ENCODE measurements at places on chromosomes 13 and 19.

- no peak for DNase-seq
Measured at GRCh38 chr13:109983447-109983846, 197.1 kb upstream of the IRS2 start.

DNA sequence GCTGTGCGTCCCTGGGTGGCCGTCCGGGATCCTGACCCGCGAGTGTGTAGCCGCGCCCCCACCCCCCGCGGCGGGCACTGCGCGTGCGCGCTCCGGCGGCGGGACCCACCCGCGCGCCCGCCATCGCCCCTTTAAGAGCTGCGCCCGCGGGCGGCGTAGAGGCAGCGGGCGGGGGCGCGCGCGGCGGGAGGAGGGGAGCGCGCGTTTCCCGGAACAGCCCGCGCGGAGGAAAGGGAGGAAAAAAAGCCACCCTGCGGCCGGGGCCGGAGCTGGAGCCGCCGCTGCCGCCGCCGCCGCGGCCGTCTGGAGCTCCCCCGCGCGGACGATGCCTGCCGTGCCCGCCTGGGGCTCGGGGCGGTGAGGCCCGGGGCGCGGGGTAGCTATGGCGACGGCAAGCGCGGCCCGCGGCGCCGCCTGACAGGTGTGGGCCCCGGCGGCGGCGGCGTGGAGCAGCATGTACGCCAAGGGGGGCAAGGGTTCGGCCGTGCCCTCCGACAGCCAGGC, at the start of gene SSBP4:
SSBP4 (plus strand) TSS at position 204 of the 504 bp plus-strand sequence; CDS start at position 455, 251 bp downstream.
- peak; percentile 72 for DNase-seq

DNA sequence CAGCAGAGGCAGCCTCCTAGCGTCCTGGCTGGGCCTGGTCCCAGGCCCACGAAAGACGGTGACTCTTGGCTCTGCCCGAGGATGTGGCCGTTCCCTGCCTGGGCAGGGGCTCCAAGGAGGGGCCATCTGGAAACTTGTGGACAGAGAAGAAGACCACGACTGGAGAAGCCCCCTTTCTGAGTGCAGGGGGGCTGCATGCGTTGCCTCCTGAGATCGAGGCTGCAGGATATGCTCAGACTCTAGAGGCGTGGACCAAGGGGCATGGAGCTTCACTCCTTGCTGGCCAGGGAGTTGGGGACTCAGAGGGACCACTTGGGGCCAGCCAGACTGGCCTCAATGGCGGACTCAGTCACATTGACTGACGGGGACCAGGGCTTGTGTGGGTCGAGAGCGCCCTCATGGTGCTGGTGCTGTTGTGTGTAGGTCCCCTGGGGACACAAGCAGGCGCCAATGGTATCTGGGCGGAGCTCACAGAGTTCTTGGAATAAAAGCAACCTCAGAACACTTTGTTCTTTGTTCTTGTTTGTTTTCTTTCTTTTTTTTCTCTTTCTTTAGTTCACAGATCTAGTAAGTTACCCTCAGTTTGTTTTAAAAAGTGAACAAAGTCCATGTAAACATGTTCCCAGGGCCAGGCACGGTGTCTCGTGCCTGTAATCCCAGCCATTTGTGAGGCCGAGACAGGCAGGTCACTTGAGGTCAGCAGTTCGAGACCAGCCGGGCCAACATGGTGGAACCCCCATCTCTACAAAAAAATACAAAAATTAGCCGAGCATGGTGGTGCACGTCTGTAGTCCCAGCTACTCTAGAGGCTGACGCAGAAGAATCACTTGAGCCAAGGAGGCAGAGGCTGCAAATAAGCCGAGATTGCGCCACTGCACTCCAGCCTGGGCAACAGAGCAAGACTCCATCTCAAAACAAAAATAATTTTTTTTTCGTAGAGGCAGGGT, 10.2 kb downstream of the ANGPTL4 start:
- DNase-seq, result no peak

DNA sequence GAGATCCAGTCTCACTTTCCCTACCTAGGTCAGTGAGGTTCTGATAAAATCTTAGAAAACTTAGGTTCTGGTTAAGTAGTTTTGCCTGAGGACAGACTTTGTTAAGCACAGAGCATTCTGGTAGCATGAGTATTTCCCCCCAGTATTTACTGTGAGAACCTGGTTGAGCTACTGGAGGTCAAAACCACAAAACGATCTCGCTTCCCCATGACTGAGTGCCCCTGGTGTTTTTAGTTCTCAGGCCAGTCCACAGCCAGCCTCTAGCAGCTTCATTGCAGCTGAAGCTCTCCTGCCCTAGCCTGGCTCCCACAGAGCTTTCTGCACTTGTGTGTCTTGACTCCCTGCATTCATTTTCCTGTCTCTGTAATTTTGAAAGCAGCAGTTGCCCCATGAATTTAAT, 1138.2 kb downstream of the UQCRFS1 start:
- DNase-seq, result no peak

GRCh38 chr19:35124098-35125060, 8.8 kb downstream of the FXYD3 start:
- DNase-seq, result peak; percentile 93

- DNase-seq, result no peak
Measured at GRCh38 chr19:34497112-34497805, 15.7 kb downstream of the WTIP start.

- peak; percentile 16 for DNase-seq
Measured at GRCh38 chr19:3359015-3359918, 7.1 kb upstream of the NFIC start.

- no peak for DNase-seq
Measured at GRCh38 chr13:77456271-77456670, 79.2 kb upstream of the SCEL start.

- DNase-seq, result peak; percentile 59
Measured at GRCh38 chr19:47445937-47446402, 25.7 kb downstream of the SLC8A2 start.

GRCh38 chr13:101529422-101529821, 76.9 kb downstream of the ITGBL1 start:
- DNase-seq, result no peak

GRCh38 chr19:39126312-39127187, 964 bp downstream of the PAK4 start:
- DNase-seq, result no peak

- no peak for DNase-seq
Measured at GRCh38 chr13:31944262-31945160, 87.1 kb upstream of the FRY start.

DNA sequence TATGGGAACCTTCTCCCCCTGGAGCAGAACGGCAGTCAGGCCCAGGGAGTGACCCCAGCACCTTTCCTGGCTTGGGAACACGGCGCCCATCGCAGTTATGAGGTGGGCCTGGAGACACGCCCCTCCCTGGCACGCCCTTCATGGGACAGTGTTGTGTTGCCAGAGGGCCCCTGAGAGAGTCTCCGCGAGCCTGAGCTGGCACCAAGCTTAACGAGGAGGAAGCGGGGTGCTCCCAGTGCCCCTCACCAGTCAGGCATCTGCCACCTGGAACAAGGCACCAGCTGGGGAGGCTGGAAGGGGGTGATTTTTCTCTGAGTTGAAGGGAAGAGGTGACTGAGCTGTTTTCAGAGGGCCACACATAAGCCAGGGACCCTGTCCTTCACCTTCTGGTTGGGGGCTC, 180.6 kb downstream of the KDM4B start:
- no peak for DNase-seq

DNA sequence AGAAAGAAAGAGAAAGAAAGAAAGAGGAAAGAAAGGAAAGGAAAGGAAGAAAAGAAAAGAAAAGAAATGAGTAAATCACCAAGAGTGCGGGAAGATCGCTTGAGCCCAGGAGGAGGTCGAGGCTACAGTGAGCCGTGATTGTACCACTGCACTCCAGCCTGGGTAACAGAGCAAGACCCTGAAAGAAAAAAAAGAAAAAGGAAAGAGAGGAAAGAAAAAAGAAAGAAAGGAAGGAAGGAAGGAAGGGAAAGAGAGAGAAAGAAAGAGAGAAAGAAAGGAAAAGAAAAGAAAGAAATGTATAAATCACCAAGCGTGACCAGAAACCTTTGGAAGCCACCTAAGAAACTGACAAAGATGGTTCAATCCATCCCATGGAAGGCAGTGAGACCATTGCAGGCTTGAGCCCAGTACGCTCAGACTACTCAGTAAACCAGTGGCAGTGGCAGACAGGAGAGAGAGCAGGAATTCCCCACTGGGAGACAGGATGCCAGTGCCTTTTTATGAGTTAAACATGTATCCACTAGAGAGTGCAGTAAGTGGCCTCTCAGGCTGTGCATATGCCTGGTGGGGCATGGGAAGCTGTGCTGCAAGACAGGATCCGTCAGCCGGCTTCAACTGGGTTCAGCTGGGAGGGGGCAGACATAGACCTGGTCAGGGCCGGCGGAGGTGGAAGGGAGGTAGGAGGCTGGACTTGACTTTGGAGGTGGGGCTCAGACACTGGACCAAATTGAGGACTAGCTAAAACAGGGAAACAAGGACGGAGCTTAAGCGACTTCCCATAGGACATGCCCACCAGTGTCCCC, 4.8 kb downstream of the GPR42 start:
- DNase-seq, result no peak

DNA sequence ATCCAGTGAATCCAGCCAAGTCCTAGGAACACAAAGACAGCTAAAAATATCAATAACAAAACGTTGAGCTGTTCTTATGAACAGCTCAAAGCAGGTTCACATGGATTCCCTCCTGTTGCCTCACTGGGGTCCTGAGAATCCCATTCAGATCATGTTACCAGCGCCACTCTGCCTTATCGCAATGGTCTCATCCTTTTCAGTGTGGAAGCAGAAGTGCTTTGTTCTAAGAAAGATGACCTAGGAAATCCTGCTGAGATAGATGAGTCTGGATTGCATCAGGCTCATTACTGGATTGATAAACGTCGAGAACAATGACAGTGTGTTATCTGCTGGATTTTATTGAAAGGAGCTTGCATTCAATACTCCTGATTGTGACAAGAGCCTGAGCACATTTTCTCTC, 87.0 kb downstream of the SLAIN1 start:
- DNase-seq, result no peak

DNA sequence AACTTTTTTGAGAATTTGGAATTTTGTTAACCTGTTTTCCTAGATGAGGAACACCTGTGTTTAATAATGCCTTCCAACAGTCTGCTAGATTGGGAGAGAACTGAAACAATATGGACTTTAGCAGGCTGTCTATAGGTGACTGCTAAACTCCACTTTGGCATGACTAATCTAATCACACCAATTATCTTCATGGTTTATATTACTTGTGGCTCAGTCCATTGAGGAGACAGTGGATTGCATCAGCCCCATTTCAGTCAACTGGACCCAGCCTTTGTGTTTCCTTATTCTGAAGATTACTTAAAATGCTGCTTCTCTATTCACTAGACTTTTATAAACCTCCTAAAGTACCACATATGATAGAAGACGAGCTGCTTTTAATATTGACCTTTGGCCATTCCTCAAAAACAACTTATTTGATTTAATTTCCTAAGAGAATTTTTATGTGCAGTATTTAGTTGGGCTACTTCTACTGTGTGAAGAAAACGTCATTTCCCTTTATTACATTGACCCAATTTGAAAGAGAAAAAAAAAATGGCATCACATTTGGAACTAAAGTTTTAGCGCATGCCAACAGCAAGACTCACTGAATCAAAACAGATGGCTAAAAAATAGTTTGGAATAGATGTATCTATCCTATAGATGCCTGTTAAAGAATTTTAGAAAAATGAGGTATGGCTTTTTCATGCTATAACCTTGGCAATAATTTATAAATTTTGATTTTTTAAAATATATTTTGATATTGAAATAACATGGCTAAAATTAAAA, 295.8 kb downstream of the NDFIP2 start:
- DNase-seq, result no peak

DNA sequence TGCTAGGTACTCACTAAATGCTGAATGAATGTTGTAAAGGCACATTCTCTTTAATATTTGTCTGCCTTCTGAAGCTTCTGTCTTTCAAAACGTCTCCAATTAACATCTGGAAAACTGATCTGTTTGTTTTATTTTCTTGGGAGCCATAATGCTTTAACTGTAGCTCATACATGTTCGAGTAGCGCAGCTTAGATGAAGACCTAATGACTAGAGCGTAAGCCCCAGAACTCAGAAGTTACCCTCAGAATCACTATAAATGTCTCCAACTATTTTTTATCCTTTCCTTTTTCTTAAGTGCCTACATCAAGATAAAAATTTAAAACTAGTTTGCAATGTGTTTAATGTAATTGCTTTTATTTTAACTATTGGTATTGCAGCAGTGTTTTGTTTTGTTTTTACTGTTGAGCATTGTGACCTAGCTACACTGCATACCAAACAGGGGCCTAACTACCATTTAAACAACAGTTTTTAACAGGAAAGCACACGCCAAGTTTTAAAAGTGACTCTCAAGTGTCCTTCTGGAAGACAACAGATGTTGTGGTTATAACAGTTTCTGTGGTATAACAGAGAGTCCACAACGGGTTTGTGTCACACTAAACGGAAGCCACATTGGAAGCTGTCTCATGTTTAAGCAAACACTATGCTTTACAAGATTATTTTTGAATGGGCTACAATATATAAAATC, 42.0 kb downstream of the MRPL57 start:
- DNase-seq, result no peak

DNA sequence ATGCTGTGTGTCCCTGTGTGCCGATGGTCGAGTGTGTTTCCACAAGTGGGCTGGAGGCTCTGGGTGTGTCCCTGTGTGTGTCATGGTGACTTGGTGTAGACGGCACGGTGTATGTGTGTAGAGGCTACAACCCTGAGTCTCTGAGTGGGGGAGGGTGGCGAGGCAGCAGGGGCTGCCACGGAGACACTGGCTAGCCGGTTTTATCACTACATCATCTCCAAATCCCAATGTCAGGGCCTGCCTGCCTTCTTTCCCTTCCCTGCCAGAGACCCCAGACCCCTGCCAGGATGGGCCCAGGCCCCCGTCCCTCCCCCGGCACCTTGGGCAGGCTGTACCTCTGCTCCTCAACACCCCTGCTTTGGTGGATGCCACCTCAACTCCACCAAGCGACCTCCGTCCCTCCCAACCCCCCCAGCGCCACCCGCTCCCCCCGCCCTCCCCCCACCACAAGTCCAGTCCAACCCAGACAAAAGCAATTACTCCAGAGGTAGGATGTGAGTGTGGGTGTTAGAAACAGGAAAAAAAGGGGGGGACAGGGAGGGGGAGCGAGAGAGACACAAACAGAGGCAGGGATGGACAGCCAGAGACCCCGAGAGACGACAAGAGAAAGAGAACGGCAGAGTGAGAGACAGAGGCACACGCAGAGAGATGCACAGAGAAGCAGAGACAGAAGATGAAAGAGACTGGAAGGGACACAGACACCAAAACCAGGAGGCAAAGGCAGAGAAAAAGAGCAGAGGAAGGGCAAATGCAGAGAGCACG, 21.6 kb upstream of the POU2F2 start:
- DNase-seq, result no peak

GRCh38 chr13:66665991-66666390, 564.1 kb downstream of the PCDH9 start:
- peak; percentile 63 for DNase-seq

Measured in NCI-H2171 treated with DMSO at 0.1 percent for 48 hours (cell line).